CD4-positive, alpha-beta T cell treated with Interleukin-21 for 1 hour (primary cell): ENCODE measurements at places on chromosomes 12 and 14.

GRCh38 chr12:129788506-129789084 lies 115.2 kb downstream of the TMEM132D start:
- DNase-seq, result no peak

- no peak for DNase-seq
Observed at GRCh38 chr12:109510196-109510595, 32.8 kb downstream of the UBE3B start.

DNA sequence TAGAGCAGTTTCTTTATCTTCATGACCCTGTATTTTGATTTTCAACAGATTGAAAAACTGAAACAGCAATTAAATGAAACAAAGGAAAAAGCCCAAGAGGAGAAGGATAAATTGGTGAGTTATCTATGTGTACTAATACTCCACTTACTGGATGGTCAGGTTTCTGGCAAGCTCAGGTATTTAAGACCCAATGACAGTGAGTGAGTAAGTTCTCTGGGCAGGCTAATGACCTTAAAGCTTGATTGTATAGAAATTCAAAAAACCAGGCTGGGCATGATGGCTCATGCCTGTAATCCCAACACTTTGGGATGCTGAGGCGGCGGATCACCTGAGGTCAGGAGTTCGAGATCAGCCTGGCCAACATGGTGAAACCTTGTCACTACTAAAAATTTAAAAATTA lies 10.0 kb downstream of the BBOF1 start:
- no peak for DNase-seq

- peak; percentile 11 for DNase-seq
Observed at GRCh38 chr12:64088431-64089349, 133.4 kb downstream of the KICS2 start.

- DNase-seq, result no peak
Observed at GRCh38 chr12:112419297-112420133, 768 bp downstream of the PTPN11 start.

- DNase-seq, result peak; percentile 48
Observed at GRCh38 chr12:96045566-96045965, 10.2 kb upstream of the LTA4H start.

- no peak for DNase-seq
Observed at GRCh38 chr12:131829356-131829747, 1.2 kb downstream of the MMP17 start.

DNA sequence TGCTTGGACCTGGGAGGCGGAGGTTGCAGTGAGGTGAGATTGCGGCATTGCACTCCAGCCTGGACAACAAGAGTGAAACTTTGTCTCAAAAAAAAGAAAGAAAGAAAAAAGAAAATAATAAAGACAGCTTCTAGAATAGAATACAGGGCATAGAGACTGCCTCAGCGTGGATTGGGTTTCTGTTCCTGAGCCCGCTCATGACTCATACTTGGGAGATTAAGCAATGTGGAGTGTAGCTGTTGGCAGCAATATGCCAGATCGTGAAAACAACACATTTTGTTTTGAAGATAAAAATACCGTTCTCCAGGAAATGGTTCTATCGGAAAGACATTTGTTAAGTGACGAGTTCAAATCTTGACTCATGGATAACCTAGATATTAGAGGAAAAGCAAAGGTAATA lies 67.2 kb downstream of the GLT1D1 start:
- peak; percentile 7 for DNase-seq

GRCh38 chr12:52552055-52552454 lies 890 bp downstream of the KRT71 start:
- no peak for DNase-seq

DNA sequence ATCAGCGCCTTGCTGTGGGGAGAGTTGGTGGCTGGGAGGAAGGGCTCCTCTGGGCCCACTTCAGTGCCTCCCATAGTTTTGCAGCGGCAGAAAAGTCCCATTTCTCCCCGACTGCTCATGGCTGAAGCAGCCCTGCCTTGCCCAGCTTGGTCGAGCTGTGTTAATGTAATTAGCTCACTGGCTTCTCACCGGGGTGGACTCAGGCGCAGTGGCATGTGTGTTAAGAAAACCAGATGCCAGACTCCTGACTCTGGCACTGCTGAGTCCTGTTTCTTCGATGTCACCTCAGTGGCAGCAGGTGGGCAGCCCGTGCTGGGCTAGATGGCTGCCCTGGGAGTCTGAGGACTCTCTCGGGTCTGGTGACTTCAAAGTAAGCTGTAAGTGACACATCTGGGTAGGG lies 47.4 kb downstream of the CHST11 start:
- no peak for DNase-seq

GRCh38 chr12:41795051-41795600 lies 349.5 kb downstream of the GXYLT1 start:
- no peak for DNase-seq

DNA sequence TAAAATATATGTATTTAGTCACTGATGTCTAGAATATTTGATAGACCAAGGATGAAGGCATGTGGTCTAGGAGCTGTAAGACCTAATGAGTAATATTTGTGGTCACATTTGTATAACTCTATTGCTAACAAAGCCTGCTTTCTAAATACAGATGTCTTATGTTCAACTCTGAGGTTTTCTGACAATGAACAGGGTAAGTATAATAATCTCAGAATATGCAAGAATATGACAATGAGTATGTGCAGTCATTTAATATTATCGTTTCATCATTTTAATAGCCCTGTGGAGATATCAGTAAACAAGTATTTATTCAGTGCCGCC lies 389.6 kb downstream of the LRIG3 start:
- no peak for DNase-seq
